Stimulated activated CD4-positive, alpha-beta T cell treated with anti-CD3 and anti-CD28 coated beads, TNF-alpha, amount 100 ng/mL, for 4 hours (primary cell): ENCODE measurements at places on chromosomes 11 and 22.

GRCh38 chr11:20247591-20248007 is 87.3 kb upstream of the DBX1 start:
- no peak for DNase-seq

GRCh38 chr11:122319085-122319484 is 203.1 kb upstream of the BLID start:
- no peak for DNase-seq

GRCh38 chr22:38317995-38318715 is 922 bp upstream of the CSNK1E start:
- no peak for DNase-seq

DNA sequence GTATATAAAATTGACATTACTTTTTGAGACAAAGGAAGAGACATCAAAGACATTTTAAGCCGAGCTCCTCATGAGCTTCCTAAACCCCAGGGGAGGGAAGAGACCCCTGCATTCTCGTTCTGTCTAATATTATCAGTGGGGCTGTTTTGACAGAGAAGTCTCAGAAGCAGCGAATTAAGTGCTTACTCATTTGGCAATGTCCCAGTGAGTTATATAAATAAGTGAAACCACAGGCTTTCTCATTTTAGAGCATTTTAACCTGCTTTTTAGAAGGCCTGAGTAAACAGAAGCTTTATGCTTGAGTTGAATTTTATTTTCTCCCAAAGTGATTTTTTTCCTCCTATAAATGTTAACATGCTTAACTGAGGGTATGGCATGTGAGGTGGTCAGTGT is 23.2 kb upstream of the C1QTNF4 start:
- no peak for DNase-seq

- no peak for DNase-seq
Observed at GRCh38 chr11:26860895-26861294, 133.0 kb upstream of the FIBIN start.

DNA sequence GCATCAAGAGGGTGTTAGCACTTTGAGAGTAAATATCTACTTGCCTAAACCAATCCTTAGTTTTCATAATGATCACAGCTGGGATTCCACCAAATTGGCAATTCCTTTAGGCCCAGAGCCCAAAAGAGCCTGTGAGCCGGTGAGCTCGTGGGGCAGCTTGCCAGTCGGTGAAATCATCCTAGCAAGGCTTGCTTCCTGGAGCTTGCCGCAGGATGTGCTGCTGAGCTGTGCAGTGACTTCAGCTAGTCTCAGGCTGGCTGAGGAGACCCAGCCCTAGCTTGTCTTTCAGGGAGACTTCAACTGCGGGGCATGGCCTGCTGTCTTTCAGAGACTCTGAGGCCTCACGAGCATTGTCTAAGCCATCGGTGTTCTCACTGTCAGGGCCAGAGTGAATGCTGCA is 73.6 kb upstream of the SUSD2 start:
- no peak for DNase-seq
